Activated T-helper 1 cell treated with anti-CD3 and anti-CD28 coated beads, Interleukin-2, amount 50 U/mL, for 16 hours (primary cell): ENCODE measurements at places on chromosomes 3 and 15.
A peak's percentile ranks its signal among the peaks of the same experiment; 100 is the strongest.

- DNase-seq: peak; percentile 44
These were observed 93.9 kb upstream of the RASGRF1 start for GRCh38 chr15:79184465-79184892.

DNA sequence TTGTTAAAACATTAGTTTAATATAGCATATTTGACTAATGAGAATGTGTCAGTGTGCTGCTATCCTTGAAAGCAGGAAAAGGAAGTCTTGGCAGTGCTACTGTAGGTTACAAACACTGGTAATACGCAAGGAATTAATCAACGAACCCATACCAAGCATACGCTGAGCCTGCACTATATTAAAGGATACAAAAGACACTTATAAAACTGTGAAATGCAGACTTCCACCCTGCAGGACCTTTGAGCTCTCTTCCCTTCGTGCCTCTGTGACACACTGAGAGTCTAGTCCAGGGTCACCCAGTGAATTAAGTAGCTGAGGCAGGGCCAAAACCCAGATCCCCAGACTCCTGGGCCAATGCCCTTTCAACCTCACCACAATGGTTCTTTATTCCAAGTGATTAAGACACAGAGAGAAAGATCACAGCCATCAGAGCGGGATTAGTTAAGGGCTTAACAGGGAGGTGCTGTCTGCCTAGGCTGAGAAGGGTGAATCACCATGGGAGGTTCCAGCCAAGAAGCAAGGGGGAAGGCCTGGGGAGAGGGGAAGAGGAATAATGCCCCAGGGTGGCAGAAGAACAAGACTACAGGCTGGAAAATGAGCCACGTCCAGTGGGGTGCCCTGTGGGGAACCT lies 6.8 kb downstream of the ANXA2 start:
- no peak for DNase-seq

DNA sequence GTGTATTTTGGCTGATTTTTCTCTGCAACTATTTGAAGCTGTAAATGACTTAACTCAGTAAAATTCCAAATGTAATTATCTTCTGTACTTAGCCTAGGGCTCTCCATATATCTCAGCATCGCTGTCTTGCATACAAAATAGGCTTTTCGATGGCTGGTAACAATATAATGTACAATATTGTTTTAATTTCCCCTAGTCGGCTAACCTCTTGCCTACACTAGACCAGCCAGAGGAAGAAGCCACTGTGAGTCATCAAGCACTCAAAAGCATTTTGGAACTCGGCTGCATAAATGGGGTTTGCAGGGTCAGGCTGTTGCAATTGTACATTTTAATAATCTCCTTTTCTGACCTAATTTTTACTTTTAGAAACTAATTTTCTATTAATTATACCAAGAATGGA lies 583.8 kb downstream of the FOXP1 start:
- DNase-seq: no peak

GRCh38 chr3:184180165-184180564 lies 5.5 kb downstream of the AP2M1 start:
- DNase-seq: no peak

DNA sequence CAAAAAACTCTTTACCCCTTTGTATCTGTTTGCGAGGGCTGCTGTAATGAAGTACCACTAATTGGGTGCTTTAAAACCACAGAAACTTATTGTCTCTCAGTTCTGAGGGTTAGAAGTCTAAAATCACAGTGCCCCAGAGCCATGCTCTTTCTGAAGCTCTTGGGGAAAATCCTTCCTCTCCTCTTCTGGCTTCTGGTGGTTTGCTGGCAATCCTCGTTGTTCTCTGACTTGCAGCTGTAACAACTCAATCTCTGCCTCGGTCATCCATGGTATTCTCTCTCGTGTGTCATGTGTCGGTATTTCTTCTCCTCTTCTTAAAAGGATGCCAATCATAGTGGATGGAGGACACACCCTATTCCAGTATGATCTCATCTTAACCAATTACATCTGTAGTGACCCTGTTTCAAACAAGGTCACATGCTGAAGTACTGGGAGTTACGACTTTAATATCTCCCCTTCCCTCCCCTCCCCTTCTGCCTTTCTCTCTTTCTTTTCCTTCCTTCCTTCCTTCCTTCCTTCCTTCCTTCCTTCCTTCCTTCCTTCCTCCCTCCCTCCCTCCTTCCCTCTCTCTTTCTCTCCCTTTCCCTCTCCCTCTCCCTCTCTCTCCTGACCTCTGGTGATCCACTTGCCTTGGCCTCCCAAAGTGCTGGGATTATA lies 6.5 kb upstream of the ARL8B start:
- no peak for DNase-seq

- DNase-seq: no peak
These were observed 133.0 kb upstream of the UMPS start for GRCh38 chr3:124597273-124597672.

- no peak for DNase-seq
These were observed 52.9 kb upstream of the MYZAP start for GRCh38 chr15:57538821-57539220.

DNA sequence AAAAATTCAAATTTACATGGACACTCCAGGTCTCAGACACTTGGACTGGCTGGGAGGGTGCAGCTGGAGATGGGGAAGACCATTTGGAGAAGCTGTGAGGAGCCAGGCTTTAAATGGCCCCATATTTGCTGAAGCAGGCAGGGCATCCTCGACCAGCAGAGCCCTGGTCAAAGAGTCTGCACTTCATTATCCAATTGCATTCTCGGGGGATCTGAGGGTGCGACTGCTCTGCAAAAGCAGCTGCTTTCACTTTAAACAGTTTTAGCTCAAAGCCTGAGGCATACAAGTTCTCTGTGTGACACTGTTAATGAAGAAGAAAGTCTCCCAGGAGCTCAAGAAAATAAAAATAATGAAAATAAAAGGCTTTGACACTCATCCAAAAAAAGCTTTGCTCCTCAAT lies 98.0 kb upstream of the SLC25A36 start:
- no peak for DNase-seq

DNA sequence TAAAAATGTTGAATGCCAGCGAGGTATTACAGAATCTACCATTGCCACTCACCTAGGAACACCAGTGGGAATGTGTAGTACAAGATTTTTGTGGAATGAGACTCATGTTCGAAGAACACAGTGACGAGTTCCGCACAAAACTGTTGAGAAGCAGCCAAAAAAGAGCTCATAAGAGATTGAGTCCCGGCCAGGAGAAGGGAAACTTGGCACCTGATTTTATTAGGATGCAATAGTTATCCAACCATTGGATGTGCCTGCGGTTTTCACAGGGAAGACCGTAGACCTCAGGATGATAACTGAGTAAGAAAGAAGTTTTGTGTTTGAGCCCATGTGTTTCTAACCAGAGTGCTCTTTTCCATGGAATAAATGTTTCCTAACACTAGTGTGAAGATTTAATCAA lies 88.9 kb downstream of the PTPRG start:
- no peak for DNase-seq

- no peak for DNase-seq
These were observed 8.8 kb upstream of the NPHP3 start for GRCh38 chr3:132730891-132731580.

DNA sequence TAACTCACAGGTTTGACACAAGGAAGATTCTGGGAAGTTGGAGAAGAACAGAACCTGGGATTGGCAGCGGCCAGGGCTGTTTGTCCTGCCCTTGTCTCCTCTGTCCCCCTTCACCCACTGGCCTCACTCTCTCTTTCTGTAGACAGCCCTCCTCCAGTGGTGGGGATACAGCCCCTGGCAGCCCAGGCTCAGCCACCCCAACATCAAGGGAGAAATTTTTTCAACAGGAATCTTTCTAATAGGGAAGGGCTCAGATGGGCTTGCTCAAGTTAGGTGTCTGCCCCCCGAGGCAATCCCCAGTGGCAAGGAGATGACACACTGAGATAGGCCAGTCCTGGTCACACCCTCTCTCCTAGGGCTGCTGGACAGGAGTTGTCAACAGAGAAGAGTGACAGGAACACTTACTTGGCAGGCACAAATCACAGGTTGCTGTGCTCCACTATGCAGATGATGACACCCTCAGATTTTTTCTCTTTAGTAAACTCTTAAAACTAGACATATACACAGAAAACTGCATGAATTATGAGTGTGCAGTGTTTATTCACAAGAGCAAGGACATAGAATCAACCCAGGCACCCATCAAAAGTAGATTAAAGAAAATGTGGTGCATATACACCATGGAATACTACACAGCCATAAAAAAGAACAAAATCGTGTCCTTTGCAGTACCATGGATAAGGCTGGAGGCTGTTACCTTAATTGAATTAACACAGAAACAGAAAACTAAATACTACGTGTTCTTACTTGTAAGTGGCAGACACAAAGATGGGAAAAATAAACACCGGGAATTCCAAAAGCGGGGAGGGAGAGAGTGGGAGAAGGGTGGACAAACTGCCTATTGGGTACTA lies 36.3 kb downstream of the PLA2G4D start:
- no peak for DNase-seq

DNA sequence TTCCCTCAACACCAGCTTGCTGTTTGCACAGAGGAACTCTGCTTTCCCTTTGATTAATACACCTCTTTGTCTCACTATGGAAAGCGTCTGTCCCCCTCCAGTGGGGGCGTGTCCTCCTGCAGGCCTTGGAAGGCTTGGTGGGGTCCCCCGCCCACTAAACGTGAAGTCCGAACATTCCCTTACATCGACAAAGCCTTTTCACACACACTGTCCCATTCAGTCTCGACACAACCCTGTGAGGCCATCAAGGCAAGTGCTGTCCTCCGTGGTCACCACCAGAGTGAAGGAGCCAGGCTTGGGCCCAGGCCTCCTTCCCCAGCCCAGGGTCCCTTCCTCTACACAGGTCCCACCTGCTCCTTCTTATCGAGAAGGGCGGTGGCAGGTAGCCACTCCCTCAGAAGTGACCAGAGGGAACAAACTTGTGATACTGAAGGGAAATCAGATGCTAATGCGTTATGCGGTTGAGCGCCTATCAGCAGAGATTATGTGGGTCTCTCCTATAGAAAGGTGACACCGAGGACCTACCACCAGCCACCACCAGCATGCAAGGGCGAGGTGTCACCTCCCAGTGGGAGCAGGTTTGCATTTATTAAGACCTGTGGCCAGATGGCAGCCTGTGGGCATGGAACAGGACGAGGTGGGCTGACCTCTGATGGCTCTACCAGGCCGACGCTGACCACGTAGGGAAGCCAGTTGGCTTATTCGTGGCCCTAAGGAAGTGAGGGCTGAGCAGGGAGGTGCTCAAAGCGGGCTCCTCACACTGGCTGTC lies 6.6 kb downstream of the NRROS start:
- no peak for DNase-seq

GRCh38 chr3:8752832-8753231 lies 16.6 kb downstream of the OXTR start:
- DNase-seq: no peak

- no peak for DNase-seq
These were observed 849.3 kb downstream of the ROBO1 start for GRCh38 chr3:78918361-78919020.

DNA sequence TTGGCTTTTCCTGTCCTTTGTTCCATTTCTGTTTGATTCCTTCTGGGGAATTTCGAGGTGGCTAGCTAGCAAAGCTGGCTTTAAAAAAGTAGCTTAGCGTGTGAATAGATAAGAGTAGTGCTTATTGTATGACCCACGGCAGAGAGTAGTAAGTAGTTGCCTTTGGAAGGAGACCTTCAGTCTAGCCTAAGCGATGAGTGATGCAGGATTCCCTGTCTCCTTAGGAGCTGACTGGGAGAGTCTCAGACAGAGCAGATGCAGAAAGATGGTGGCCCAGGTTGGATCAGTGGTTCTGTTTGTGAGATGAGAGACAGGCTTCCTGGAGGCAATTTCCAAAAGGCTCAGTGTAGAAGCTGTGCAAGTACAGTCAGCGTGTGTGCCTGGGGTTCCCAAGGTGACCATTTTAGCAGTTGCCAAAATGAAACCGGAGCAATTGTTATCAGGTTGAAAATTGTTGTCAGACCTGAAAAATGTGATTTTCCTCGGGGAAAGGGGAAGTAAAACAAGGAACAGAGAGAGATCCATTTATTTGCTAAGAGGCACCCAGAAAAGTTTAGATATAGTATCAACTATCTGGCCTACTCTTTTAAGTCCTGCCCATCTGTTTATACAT lies 681 bp upstream of the IL5RA start:
- DNase-seq: no peak

DNA sequence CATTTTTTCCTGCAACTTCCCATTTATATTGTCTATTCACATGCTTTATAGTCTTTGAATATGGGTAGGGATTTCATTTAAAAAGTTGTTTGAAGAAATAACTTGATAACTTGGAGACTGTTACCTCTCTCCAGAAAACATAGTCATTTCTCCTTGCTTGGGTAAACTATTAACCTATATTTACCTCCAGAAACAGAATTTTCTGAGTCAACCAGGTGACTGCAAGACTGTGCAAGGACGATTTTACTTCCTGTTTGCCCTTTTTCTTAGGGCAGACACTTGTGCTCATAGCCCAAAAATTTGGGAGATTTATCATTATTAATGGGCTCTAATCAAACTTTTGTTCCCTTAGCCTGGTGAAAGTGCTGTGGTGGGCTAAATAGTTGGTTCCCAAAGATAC lies 14.3 kb upstream of the MOBP start:
- DNase-seq: no peak

DNA sequence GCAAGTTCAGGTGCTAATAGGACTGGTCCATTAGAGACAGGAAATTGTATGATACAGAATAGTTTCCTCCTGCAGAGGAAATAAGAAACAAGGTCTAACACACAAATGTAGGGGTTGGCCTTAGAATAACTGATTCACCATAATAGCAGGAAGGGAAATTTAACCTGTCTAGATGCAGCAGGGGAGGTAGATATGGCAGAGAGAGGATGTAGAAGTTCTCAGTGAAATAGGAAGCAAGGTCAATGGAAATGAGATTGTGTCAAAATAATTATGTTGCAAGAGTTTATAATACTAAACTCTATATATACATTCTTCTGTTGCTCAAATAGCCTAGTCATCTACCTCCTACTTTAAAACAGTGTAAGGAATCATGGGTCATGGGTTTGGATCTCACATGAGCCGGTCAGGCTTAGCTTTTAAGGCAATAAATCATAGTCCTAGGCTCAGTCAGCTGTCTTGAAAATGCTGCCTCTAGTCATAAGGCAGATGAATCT lies 17.0 kb downstream of the BCL2A1 start:
- no peak for DNase-seq

DNA sequence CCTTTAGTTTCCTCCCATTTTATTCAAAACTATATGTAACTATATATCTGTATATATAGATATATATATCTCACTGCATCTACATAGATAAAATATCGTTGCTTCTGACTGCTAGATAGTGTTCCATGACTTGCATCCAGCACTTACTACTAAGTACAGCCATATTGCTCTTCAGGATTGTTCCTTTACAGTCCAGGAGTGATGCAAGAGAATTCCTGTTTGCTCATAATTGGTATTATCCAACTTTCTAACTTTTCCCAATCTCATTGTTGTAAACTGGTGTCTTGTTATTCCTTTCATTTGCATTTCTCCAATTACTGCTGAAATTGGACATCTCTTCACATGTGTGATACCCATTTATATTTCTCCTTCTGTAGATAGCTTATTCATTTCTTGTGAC lies 99.8 kb upstream of the STRIT1 start:
- no peak for DNase-seq

DNA sequence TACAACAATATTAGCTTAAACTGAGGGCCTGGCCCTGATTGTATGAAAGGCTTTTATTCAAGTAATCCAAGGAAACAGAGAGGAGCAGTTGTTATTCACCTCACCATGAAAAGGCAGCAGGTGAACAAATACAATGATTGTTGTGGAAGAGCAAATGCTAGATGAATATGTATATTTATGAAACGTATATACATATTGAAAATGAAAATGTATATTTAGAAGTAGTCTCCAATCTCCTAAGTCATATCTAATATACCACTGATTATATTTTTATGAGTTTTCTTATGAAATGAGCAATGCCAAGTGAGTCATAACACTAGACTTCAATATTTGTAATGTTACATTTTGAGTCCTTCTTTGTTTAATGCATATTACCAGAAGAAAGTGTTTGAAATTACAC lies 116.2 kb upstream of the KCNMB2 start:
- no peak for DNase-seq
